ENCODE measurements at places on chromosomes 4 and X. TPM values are rescaled to one million over a fixed set of nuclear protein-coding genes. Genes with fewer than 3 reads are reported as not detected.

- no peak for DNase-seq
Measured at GRCh38 chr4:158346576-158346975, 136.3 kb downstream of the TMEM144 start.

GRCh38 chr4:80266253-80266901 is at the start of gene FGF5:
FGF5 (plus strand) TSS chr4:80266664; CDS start chr4:80266825, 161 bp downstream.
- no peak for DNase-seq

GRCh38 chrX:148658115-148658730 is 157.8 kb downstream of the AFF2 start:
- DNase-seq: no peak

- DNase-seq: no peak
Measured at GRCh38 chr4:184232202-184232601, 14.5 kb upstream of the ENPP6 start.

GRCh38 chr4:123229286-123229685 is 167.3 kb upstream of the SPRY1 start:
- DNase-seq: no peak

- DNase-seq: no peak
Measured at GRCh38 chr4:74471264-74471663, 26.3 kb downstream of the AREG start.

GRCh38 chrX:20230406-20230805 is 36.3 kb downstream of the RPS6KA3 start:
- DNase-seq: no peak

DNA sequence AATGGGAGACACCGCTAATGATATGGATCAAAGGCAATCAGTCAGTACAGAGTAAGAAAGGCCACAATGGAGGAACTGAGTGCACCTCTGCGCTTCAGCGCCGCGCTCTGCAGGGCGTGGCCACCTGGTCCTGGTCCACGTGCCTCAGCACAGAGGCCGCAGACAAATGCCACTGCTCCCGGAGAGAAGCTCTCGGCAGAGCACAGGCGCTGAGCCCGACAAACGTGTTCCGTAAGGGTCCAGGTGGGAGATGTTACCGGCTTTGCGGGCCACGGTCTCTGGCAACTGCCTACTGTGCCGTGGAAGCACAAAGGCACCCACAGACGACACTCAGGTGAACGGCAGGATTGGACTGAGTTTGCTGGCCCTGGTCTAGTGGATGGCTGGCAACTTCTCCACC is 68.9 kb downstream of the ACOX3 start:
- DNase-seq: no peak

The XKRX gene
- 0.23 TPM for total RNA-seq

The RTL9 gene
- not detected for total RNA-seq

The TXK gene
- 1.8 TPM for total RNA-seq

The FGF16 gene
- total RNA-seq: not detected

All from activated T-helper 2 cell treated with anti-CD3 and anti-CD28 coated beads, Interferon-gamma antibody, Interleukin-2, Interleukin-4, amounts not matched to agents 10 μg/mL and 5 μg/mL and 100 μg/mL, durations not matched to agents 14 hours and 24 hours and 36 hours (primary cell).